EL (cell line): ENCODE measurements at places on chromosomes 2 and 18.

GRCh38 chr2:126732682-126733245 is 76.8 kb downstream of the GYPC start:
- DNase-seq = no peak

- DNase-seq = peak; percentile 70
These were observed 201.0 kb downstream of the MBD2 start for GRCh38 chr18:54023471-54023870.

GRCh38 chr2:189549449-189549832 is 31.1 kb downstream of the SLC40A1 start:
- no peak for DNase-seq

- DNase-seq = no peak
These were observed 175.4 kb downstream of the SATB2 start for GRCh38 chr2:199282309-199282708.

DNA sequence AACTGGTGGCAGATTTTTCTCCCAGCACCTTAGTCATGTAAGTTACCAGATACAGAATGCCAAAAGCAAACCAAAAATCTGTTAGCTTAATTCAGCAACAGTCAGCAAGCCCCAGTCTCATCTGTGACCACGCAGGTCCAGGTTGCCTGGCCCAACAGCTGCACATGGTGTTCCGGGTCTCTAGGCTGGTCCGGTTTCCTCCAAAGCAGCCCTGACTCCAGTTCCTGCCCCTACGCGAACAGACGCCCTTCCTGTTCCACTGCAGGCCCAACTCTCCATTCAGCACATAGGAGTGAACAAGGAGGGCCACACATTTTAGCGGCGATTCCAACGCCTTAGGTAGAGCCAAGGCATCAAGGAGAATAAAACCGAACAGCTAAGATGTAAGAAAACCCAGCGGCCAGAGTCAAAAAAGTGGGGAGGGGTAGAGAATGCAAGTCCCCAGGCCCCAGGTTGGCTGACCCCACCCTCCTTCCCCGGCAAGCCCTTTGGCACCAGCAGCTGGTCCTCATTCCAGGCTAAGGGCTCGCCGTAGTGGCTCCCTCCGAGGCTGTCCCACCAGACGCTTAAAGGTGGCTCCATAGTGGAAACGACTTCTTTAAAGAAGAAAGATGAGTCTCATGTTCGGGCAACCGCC is 1.5 kb downstream of the STK25 start:
- DNase-seq = peak; percentile 26
